ENCODE measurements at places on chromosomes 16 and 17. TPM values are rescaled to one million over a fixed set of nuclear protein-coding genes. Genes with fewer than 3 reads are reported as not detected.

Gene KRTAP4-4
- not detected for polyA plus RNA-seq

Gene INPP5K
- polyA plus RNA-seq, result 46.7 TPM

Gene CES4A
- 14.6 TPM for polyA plus RNA-seq

Gene BCL6B
- 2.4 TPM for polyA plus RNA-seq

Gene ZFPM1
- 4.2 TPM for polyA plus RNA-seq

Gene CRHR1
- 0.32 TPM for polyA plus RNA-seq

Gene ACSM2A
- polyA plus RNA-seq, result 0.21 TPM

Gene SCNN1B
- 4.8 TPM for polyA plus RNA-seq

Gene CMTM4
- polyA plus RNA-seq, result 3.4 TPM

Gene CHST6
- 0.87 TPM for polyA plus RNA-seq

Gene MYLK3
- 0.21 TPM for polyA plus RNA-seq

Gene ZNF750
- 4.1 TPM for polyA plus RNA-seq

DNA sequence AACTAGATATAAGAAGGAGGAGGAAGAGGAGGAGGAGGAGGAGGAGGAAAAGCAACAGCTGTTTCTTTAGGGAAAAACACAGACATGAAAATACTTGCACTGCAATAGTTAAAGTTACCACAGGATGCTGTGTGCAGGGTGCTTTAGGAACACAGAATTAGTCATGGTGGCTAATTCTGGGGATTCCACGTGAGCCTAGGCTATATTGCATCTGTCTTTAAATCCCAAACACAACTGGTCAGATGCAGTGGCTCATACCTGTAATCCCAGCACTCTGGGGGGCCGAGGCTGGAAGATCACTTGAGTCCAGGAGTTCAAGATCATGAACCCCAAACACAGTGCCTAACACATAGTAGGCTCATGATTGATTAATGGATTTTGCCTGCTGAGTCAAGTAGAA is 155.3 kb upstream of the C16orf82 start:
- no peak overlapping the region for H3K4me3 ChIP-seq
- H3K36me3 ChIP-seq, result no peaks in the 10 kb centered on the region
- no peaks in the 10 kb centered on the region for H3K4me1 ChIP-seq

- no peak for DNase-seq
- no peaks in the 10 kb centered on the region for H3K36me3 ChIP-seq
Observed at GRCh38 chr17:81734405-81735263, 22.6 kb downstream of the SLC25A10 start.

- H3K27me3 ChIP-seq, result no peaks in the 10 kb centered on the region
- no peaks in the 10 kb centered on the region for H3K4me1 ChIP-seq
- H3K4me3 ChIP-seq, result no peak overlapping the region
- no peak for DNase-seq
- H3K27ac ChIP-seq, result no peak overlapping the region
Observed at GRCh38 chr17:57905875-57906455, 49.2 kb downstream of the CUEDC1 start.

DNA sequence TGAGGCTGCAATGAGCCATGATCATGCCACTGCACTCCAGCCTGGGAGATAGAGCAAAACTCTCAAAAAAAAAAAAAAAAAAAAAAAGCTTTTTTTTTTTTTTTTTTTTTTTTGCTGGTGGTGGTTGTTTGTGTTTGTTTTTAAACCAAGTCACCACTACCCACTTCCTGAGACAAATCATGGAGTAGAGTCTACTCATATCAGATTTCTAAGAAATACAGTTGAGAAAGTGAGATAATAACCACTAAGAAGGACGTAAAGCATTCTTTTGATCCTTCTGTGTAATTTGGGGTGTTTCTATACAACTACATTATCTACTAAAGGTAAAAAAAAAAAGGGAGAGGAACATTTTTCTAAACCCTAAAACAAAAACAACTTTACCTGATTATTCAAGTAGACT is 38.0 kb downstream of the AXIN2 start:
- peaks cover 20% of the 10 kb centered on the region for H3K4me1 ChIP-seq
- no peak for DNase-seq
- H3K27ac ChIP-seq, result no peak overlapping the region
- peaks cover 14% of the 10 kb centered on the region for H3K36me3 ChIP-seq
- no peak overlapping the region for H3K4me3 ChIP-seq

- peaks cover 2% of the 10 kb centered on the region for H3K27me3 ChIP-seq
- DNase-seq, result no peak
- no peak overlapping the region for H3K27ac ChIP-seq
- H3K4me3 ChIP-seq, result no peak overlapping the region
- H3K36me3 ChIP-seq, result no peaks in the 10 kb centered on the region
Observed at GRCh38 chr16:84382396-84382795, 14.1 kb downstream of the ATP2C2 start.

- no peaks in the 10 kb centered on the region for H3K36me3 ChIP-seq
- no peak overlapping the region for H3K27ac ChIP-seq
- no peaks in the 10 kb centered on the region for H3K4me1 ChIP-seq
- H3K4me3 ChIP-seq, result no peak overlapping the region
Observed at GRCh38 chr17:9529033-9529700, 46.5 kb downstream of the STX8 start.

- DNase-seq, result no peak
- no peaks in the 10 kb centered on the region for H3K27me3 ChIP-seq
- no peak overlapping the region for H3K4me3 ChIP-seq
- H3K27ac ChIP-seq, result no peak overlapping the region
- no peaks in the 10 kb centered on the region for H3K36me3 ChIP-seq
- no peaks in the 10 kb centered on the region for H3K4me1 ChIP-seq
Observed at GRCh38 chr16:6884002-6884401, 448.6 kb upstream of the RBFOX1 start.

DNA sequence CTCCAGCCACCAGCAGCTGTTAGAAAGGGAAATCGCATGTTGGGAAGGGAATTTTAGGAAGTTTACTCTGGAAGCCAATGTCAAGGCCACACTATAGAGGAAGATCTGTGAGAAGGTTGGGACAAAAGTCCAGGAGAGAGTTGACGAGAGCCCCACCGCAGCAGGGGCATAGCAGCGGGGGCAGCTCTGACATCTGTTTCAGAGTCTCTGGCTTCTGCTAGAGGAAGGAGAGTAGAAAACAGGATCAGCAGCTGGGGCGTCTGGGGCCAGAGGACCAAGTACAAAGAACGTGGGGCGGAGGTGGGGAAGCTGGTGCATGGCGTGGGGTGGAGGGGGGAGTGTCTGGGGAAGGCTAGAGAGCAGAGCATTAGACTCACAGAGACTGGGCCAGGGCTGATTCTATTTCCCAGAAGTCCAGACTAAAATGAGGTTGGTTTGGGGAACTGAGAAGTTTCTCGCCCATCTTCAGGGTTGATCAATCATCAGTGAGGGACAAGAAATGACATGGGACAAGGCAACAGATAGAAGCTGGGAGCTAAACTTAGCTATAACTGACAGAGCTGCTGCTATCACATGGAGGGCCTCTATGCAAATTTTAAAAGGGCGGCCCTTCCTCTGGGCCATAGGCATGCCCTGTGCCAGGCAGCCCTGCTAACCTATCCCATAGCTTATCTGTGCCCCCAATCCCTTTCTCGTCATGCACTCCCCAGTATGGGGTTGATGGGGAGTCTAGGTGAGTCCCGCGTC is 1.2 kb downstream of the RABEP2 start:
- H3K27me3 ChIP-seq, result no peaks in the 10 kb centered on the region
- H3K4me1 ChIP-seq, result peaks cover 7% of the 10 kb centered on the region
- H3K4me3 ChIP-seq, result peak overlapping the region; percentile 100

DNA sequence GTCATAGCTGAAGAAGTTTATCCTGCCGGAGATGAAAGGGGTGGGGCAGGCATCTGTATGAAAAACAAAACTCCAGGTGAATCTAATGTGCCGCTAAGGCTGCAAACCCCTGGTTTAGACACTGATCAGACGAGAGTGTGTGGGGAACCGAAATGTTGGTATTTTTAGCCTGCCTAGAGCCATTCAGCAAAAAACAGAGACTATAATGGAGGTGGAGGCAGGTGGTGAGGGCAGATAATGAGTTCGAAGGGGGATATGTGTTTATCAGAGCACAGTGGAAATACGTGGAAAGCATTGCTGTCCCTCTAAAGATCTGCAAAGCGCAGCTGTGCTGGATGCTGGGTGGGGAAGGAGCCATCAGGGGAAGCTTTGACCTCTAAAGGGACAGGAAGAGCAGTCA is 127.5 kb upstream of the WSCD1 start:
- H3K27me3 ChIP-seq, result no peaks in the 10 kb centered on the region
- H3K4me3 ChIP-seq, result no peak overlapping the region
- H3K27ac ChIP-seq, result no peak overlapping the region
- no peaks in the 10 kb centered on the region for H3K4me1 ChIP-seq
- H3K36me3 ChIP-seq, result no peaks in the 10 kb centered on the region

DNA sequence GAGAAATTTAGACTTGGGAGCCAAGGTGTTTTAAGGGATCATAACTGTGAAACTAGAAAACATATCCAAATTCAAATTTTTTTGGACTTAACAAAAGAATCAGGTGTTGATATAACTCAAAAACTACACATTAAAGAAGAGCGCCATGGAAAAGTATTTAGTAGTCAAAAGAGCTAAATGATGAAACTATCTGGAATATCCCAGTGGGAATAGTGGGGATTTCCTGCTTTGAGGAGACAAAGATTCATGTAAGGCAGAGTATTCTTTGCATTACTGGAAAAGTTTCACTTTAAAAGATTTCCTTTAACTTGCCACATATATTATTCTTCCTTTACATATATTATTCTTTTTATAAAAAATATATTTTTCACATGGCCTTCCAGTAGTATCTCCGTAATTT is 40.3 kb upstream of the VPS4A start:
- H3K4me3 ChIP-seq, result no peak overlapping the region
- H3K27me3 ChIP-seq, result no peaks in the 10 kb centered on the region
- DNase-seq, result no peak
- H3K4me1 ChIP-seq, result no peaks in the 10 kb centered on the region

DNA sequence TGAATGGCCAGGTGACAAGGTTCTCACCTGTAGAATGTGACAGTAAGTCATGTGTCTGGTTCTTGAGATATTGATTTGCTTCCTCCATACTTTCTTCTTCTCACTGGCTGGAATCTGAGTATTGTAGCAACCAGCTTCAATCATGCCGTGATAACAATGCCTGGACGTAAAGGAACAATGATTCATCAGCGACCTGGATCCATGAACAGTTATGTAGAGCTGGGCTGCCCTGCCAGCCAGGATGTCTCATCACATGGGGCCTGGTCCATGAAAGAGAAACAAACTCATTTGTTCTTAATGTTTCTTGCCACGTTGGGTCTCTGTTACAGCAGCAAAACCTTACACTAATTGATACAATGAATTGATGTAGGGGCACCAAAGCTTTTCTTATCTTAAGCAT is 627.2 kb downstream of the TOX3 start:
- H3K4me3 ChIP-seq, result no peak overlapping the region
- no peaks in the 10 kb centered on the region for H3K4me1 ChIP-seq
- no peak for DNase-seq
- H3K36me3 ChIP-seq, result no peaks in the 10 kb centered on the region
- H3K27ac ChIP-seq, result no peak overlapping the region

DNA sequence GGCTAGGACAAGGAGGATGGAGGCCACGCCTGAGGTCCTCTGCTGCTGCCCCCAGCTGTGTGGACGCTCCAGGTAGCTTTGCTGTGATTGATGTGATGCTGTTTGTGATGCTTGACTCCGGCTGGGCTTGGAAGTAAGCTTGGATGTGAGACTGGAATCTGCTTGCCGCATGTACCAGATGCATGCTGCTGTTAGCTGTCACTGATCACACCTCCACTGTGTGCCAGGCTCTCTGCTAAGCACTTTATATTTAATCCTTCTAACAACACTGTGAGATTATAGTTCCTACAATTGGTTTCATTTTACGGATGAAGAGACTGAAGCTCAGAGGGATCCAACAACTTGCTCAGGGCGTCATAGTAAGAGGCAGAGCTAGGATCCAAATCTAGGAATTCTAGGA is 23.5 kb downstream of the SNX29 start:
- no peak overlapping the region for H3K27ac ChIP-seq
- no peak for DNase-seq
- no peaks in the 10 kb centered on the region for H3K27me3 ChIP-seq
- no peaks in the 10 kb centered on the region for H3K4me1 ChIP-seq

DNA sequence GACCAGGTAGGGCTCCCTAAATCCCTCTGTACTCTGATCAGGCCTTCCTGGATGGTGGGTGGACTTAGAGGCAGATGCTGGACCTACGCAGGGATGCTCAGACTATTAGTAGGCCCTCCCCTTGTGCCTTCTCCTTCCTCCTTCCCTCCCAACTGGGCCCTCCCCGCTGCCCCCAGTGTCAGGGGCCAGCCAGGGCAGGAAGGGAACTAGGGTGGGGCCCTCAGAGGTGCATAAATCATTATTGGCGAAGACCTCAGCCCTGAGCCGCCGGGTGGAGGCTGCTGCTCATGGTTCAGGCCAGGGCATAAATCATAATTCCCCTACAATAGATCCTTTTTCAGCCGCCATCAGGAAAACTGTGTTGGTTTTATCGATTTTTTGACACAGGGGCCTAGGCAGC is 81.4 kb downstream of the MRM1 start:
- no peak overlapping the region for H3K27ac ChIP-seq
- H3K27me3 ChIP-seq, result peaks cover 39% of the 10 kb centered on the region
- no peaks in the 10 kb centered on the region for H3K36me3 ChIP-seq

GRCh38 chr16:82924075-82924854 is 297.5 kb downstream of the CDH13 start:
- no peak for DNase-seq
- H3K4me1 ChIP-seq, result no peaks in the 10 kb centered on the region
- no peaks in the 10 kb centered on the region for H3K27me3 ChIP-seq
- H3K4me3 ChIP-seq, result no peak overlapping the region
- H3K27ac ChIP-seq, result no peak overlapping the region

- no peak for DNase-seq
- peaks cover 11% of the 10 kb centered on the region for H3K4me1 ChIP-seq
Observed at GRCh38 chr17:7355053-7355452, at the start of gene TMEM95. Gene TMEM95, plus strand, starts transcription at chr17:7355156. Its CDS starts 49 bp downstream, at chr17:7355205.

- no peak overlapping the region for H3K4me3 ChIP-seq
- H3K27me3 ChIP-seq, result no peaks in the 10 kb centered on the region
- H3K27ac ChIP-seq, result peak overlapping the region; percentile 93
- DNase-seq, result no peak
- peaks cover 27% of the 10 kb centered on the region for H3K4me1 ChIP-seq
Observed at GRCh38 chr16:30567160-30567990, 4.1 kb downstream of the ZNF688 start.

- peak; percentile 52 for DNase-seq
- H3K36me3 ChIP-seq, result no peaks in the 10 kb centered on the region
- H3K27me3 ChIP-seq, result no peaks in the 10 kb centered on the region
Observed at GRCh38 chr17:30336369-30337171, 2.7 kb upstream of the TMIGD1 start.

- no peaks in the 10 kb centered on the region for H3K4me1 ChIP-seq
- no peak for DNase-seq
- no peaks in the 10 kb centered on the region for H3K36me3 ChIP-seq
- no peak overlapping the region for H3K4me3 ChIP-seq
- no peak overlapping the region for H3K27ac ChIP-seq
Observed at GRCh38 chr17:63132459-63132911, 166.4 kb downstream of the TANC2 start.

- peaks cover 4% of the 10 kb centered on the region for H3K36me3 ChIP-seq
- H3K27me3 ChIP-seq, result no peaks in the 10 kb centered on the region
Observed at GRCh38 chr17:29390851-29391631, 878 bp downstream of the TAOK1 start.

GRCh38 chr17:81951785-81952684 is 5.0 kb upstream of the MYADML2 start:
- peaks cover 38% of the 10 kb centered on the region for H3K27me3 ChIP-seq
- no peak overlapping the region for H3K27ac ChIP-seq
- H3K4me3 ChIP-seq, result no peak overlapping the region
- no peak for DNase-seq
